ENCODE measurements at places on chromosomes 16 and 17.

GRCh38 chr16:53855511-53855910, 151.6 kb downstream of the FTO start:
- no peak for DNase-seq

DNA sequence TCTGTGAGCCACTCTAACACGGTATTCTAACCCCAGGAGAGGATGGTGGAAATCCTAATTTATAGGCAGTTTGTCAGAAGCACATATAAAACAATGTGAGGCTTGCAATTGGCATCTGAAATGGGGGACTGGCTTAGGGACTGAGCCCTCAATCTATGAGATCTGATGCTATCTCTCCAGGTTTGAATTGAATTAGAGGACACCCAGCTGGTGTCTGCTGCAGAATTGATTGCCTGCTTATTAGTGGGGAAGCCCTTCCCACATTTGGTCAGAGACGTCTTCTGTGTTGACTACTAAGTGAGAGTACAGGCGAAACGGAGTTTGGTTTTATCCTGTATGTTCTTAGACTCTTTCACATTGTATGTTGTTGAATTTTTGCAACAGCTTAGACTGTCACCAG, 13.6 kb upstream of the TMIGD1 start:
- no peak for DNase-seq

DNA sequence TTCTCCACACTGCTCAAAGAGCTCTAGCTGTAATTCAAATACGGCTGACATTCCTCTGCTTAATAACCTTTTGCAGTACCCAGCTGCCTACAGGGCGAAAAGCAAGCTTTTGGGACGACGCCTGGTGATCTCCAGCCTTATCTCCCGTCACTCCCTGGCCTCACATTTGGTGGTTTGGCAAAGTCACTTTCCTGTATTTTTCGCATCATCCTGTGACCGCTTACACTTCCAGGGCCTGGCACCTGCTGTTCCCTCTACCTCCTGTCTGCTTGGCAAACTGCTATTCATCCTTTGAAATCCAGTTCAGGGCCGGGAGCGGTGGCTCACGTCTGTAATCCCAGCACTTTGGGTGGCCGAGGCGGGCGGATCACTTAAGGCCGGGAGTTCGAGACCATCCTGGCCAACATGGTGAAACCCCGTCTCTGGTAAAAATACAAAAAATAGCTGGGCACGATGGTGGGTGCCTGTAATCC, 2.7 kb upstream of the BHLHA9 start:
- no peak for DNase-seq

GRCh38 chr17:38421171-38421841, 7.0 kb upstream of the ARHGAP23 start:
- DNase-seq, result no peak

- DNase-seq, result no peak
Observed at GRCh38 chr17:41784207-41784744, 2.2 kb downstream of the JUP start.

GRCh38 chr17:78044280-78044835, 84.2 kb downstream of the TMC6 start:
- DNase-seq, result no peak

- DNase-seq, result no peak
Observed at GRCh38 chr16:71536752-71537499, 10.7 kb downstream of the CHST4 start.

DNA sequence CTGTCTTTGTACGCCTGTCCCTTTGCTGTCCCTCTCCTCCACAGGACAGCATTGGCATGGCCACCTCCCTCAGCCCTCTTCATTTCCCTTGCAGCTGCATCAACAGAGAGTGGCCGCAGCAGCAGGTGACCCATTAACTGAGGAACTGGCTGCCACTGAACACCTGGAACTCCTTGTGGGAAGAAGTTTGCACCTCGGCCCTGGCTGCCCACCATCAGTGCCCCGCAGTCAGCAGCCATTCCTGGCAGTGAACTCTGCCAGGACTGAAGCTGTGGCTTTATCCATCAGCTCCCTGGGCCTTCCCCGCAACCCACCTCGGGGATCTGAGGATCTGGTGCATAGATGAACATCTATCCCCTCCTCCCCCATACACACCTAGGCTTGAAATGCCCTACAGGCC, 13.1 kb upstream of the RNF135 start:
- no peak for DNase-seq

DNA sequence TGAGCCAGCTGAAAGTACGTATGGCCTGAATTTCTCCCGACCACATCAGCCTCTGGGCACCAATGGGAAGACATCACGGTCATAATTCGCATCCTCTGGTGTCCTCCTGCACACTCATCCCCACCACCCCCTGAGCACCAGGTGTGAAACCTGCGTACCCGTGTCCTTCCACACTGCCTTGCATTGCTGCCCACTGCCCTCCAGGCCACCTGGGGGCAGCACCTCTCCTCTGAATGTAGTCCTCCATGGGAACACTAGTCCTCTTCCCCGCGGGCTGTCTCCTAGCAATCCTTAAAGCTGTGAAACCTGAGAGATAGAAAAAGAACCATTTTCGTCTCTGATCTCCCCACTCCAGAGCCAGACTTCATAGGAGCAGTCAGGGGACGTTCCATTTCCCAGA, 125.5 kb downstream of the ZNF18 start:
- DNase-seq, result no peak

DNA sequence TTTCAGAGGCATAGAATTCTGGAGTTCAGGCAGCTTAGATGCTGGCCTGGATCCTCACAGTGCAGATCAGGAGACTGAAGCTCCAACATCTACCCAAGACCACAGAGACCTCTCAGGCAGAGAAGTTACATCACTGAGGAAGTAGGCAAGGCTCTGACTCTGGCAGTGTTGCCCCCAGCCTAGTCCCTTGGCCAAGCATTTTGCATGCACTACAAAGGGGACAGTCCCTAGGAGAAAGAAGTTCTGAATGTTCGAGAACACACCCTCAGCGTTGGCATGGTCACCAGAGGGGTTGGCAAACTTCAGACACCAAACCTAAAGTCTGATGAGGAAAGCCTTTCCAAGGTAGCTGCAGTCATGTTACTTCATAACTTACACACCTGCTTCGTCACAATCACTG, 2.5 kb downstream of the RANBP10 start:
- DNase-seq, result no peak

DNA sequence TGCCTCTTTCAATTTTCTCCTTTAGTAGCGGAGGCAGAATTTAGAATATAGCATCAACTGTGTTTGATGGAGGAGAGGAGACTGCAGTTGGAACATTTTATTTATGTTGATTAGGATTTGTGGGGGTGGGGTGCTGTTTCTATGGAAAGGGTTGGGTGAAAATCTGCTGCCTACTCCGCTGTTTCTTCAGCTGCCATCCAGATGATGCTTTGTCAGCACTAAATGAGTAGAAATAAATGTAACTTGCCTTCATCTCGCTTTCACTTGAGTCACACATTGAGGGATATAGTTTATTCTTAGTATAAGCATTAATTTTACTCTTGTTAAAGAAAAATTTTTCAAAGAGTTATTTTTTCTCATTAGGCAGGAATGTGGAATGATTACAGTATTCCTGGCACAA, 42.1 kb downstream of the ABHD15 start:
- no peak for DNase-seq

DNA sequence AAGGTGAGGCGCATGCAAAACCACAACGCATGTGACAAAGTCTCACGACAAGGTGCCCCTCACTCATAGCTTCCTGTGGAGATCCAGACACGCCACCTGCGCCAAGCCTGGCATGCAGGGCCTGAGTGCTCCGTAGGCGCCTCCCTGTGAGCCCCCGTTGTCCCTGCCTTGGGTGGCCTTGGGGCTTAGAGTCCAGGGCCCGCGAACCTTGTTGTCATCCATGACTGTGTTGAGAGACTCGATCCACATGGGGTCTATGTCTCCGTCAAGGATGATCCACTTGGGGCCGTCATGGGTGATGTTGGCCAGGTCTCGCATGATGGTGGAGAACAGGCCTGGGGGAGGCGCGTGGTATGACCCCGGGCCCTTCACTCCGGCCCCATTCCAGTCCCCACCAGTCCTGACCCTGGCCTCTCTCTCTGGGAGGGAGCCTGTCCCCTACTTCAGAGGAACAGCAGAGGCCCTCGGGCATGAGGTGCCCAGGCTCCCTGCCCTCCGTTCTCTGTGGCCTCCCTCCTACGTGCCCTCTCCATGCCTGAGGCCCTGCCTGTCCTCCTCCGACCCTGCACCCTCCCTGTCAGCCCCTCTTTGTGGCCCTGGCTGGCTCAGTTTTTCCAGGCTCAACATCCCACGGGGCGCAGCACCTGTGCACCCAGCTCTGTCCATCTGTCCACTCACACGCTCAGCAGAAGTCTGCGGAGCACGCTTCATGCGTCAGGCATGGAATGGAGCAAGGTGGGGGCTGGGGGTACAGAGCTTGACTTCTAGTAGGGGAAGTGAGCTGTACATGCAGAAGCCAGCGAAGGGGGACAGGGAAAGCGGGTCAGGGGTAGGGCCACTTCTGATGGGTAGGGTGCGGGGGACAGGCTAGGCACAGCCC, 85.7 kb downstream of the DNAH17 start:
- no peak for DNase-seq
